ENCODE measurements at places on chromosomes 5 and 9. TPM values are rescaled to one million over a fixed set of nuclear protein-coding genes. Genes with fewer than 3 reads are reported as not detected.

- no peak for DNase-seq
These were observed 242.1 kb downstream of the ZNF608 start for GRCh38 chr5:124504081-124504916.

DNA sequence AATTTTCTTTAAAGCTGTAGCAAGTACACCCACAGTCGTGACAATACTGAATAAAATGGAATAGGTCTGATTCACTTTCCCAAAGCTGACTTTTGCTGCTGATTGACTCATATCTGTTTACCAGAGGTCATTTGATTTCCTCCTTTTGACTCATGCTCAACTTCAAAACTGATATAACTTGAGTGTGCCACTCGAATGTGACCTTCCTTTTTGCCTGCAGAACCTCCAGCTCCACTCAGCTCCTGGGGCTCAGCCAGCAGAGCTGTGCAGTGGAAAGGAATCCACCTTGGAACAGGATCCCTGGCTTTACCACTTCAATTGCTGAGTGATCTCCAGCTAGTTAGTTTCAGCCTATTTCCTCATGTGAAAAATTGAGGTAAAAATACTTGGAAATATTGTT, 84.1 kb downstream of the FEM1C start:
- DNase-seq: no peak

DNA sequence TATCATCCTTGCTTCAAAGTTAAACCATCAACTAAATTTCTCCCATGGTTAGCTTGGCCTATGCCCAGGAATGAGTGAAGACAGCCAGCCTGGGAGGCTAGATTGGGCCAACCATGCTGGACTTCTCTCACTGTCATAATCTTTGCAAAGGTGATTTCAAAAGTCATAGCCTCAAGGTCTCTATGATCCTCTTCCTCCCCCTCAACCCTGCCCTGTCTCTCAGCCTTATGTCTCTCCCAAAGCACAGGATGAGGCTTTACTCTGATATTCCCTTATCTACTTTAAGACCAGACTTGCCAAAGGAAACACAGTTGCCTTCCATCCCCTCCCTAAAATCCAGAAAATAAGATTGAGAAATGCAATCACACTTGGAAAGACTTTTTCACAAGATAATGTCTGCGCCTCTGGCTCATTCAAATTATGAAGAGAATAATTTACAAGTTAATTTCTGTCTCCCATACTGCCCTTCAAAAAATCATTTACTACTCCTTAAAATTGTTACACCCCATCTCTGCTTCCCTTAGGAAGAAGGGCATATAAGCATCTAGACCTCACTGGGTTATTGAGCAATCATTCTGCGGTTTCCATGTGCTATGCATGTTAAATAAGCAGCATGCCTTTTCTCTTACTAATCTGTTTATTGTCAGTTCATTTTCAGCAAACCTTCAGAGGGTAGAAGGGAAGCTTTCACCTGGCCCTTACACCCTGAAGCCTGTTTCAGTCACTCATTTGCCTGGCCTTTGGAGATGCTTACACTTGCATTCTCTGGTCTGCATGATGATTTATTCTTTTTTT, 113.8 kb upstream of the ANKRD55 start:
- DNase-seq: no peak

DNA sequence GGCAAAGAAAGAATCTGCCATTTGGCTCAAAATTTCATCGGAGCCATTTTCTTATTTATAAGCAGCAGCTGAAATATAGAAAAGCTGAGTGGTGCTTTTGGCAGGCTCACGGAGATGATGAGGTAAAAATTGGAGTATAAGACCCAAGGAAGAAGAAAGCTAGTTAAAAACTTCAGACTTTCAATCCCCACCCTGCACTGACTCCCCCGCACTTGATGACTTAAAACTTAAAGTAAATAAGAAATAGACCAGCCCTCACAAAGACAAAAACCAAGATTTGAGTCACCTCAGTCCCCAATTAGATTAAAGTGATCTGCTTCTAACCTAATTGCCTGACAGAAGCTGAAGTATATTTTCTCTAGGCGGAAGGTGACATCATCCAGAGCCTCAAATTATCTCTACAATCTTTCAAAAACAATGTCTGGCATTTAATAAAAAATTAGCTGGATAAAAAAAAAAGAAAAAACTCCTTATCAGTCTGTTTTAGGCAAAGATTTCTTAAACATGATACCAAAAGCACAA, 124.0 kb upstream of the PJA2 start:
- DNase-seq: no peak

- DNase-seq: no peak
These were observed 9.1 kb upstream of the RFK start for GRCh38 chr9:76403352-76403751.

- no peak for DNase-seq
These were observed 4.0 kb downstream of the IL13 start for GRCh38 chr5:132662004-132662401.

- DNase-seq: no peak
These were observed 45.5 kb upstream of the HSPA9 start for GRCh38 chr5:138620663-138621224.

DNA sequence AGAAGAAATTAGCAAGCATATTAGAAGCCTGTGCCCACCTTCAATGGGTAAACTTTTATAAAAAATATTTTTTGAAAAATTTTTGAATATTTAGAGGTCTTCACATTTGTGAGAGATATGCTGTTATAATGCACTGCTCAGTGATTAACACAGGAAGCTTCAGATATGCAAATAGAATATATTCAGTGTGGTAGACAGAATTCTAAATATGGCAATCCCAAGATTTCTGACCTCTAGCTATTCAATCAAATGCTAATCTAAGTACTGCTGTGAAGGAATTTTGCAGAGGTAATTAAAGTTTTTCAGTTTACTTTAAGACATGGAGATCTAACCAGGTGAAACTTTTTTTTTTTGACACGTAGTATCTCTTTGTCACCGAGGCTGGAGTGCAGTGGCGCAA, 103.5 kb downstream of the ADAMTS19 start:
- no peak for DNase-seq

DNA sequence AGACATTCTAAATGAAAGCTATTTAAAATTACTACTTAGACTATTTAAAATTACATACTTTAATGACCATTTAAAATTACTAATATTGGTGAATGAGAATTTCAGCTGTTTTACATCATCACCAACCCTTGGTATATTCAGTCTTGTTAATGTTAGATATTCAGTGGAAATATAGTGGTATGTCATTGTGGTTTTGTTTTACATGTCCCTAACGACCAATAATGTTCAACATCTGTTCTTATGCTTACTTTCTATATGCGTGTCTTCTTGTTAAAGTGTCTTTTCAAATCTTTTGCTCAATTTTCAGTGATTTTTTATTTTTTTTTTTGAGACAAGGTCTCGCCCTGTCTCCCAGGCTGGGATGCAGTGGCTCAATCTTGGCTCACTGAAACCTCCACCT, 279.3 kb upstream of the TARS1 start:
- DNase-seq: no peak

DNA sequence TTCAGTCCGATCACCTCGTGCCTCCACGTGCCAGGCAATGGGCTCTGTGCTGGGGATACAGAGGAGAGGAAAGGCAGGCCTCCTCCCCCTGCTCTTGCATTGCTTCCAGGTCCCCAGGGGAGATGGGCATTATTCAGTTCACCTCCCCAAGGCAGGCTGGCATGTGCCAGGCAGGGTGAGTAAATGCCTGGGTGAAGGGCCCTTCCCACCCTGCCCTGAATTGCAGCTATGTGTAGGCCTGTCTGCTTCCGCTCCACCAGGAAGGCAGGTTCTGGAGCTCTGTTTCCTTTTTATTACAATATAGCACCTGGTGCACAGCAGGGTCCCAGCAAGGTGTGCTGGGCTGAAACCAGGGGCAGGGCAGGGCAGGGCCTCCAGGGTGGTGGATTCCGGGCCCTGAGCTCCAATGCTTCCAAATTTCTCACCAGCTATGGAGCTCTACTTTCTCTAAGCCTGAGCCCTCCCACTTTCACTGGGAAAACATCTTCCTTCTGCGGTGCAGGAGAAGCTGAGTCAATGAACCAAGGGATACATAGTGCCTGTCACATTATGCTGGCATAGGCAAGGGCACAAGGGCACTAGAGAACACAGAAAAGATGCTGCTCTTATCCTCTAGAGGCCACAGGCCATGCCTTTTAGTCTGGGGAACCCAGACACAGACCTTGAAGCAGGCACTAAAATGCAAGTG, 42.0 kb downstream of the SHB start:
- no peak for DNase-seq

- DNase-seq: no peak
These were observed 279.7 kb downstream of the GADD45G start for GRCh38 chr9:89884356-89885083.

GRCh38 chr5:137712139-137712667, 23.7 kb downstream of the KLHL3 start:
- no peak for DNase-seq

- no peak for DNase-seq
These were observed 437.1 kb downstream of the PRR16 start for GRCh38 chr5:120901199-120901598.

DNA sequence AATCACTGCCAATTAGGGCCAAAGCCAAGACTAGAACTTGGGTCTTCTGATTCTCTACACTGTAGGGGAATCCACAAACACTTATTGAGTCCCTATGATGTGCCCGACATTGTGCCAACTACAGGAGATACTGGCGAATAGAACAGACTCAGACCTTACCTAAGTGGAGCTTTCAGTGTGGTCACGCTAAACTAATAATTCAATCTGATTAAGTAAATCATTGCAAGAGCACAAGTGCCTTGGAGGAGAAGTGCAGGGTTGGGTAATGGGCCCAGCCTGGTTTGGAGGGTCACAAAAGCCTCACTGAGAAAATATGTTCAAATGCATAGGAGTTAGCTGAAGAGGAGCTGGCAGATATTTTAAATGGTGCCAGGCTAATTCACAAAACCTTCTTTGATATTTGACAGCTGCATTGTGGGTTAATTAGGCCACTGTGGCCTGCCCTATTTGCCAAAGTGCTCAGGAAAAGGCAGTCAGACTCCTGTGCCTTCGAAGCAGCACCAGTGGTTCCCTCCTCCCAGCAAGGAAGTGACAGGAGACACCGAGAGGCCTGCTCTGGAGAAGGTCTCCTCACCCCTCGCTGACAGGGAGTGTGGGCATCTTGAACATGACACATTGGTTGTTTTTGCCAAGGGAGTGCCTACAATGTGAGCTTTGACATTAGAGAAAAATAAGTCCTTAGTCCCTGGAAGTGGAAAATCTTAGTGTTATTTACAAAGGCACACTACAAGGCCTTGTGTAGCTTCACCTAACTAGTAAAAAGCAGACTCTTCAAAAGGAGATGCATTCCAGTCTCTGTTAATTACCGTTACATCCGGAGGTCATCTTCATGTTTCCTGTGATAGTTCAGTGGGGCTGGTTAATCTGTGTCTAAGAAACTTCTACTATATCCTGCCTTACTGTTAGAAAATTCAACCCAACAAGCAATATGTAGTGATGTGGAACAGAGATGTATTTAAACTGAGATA, 24.1 kb upstream of the TRAF1 start:
- DNase-seq: no peak

GRCh38 chr9:114958021-114958843, 27.8 kb upstream of the TNFSF8 start:
- no peak for DNase-seq

DNA sequence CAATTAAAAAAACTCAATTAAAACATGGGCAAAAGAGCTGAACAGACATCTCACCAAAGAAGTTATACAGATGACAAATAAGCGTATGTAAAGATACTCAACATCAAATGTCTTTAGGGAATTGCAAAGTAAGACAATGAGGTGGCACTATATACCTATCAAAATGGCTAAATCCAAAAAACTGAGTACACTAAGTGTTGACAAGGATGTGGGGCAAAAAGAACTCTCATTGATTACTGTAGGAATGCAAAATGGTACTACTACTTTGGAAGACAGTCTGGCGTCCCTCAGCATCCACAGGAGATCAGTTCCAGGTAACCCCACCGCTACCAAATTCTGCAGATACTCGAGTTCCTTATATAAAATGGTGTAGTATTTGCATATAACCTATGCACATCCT, 198.1 kb downstream of the DAB2IP start:
- DNase-seq: no peak

- no peak for DNase-seq
These were observed 31.6 kb upstream of the ANKRD18A start for GRCh38 chr9:38652044-38652443.

DNA sequence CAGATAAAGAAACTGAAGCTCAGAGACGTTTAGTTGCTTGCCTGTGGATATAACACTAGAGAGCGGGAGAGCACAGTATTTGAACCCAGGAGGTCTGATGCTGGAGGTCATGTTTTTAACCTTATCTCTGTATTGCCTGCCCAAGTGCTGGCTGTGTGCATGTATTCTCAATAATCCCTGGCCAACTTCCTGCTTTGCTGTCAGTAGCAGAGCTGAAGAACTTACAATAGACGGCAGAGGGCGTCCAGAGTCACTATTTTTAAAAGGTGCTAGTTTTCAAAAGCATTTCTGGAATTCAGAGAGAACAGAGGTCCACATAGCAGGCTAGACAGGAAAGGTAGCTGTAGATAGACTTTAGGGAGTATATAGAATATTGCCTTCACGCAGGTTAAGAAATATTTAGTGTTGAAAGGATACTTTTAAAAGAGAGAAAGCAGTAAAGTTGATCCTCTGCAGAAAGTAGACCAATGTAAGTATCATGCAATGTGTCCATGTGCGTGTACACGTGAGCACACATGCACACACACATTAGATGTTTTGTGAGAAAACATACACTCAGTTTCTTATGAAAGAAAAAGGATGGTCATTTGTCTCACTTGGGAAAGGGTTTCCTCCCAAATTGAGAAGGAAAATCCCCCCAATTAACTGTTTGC, 46.3 kb downstream of the PTCD2 start:
- peak; percentile 52 for DNase-seq

Gene ANKRD31
- 0.39 TPM for total RNA-seq

Gene FBXO10
- total RNA-seq: 25.6 TPM

Gene INSL6
- not detected for total RNA-seq

Gene F2R
- 42.4 TPM for total RNA-seq

Gene LCP2
- not detected for total RNA-seq

Gene LCN2
- not detected for total RNA-seq

Gene FBP2
- total RNA-seq: not detected

Gene TAF11L5
- not detected for total RNA-seq

Gene LCN1
- not detected for total RNA-seq
